Neural crest cell (in vitro differentiated cells): ENCODE measurements at places on chromosomes 5 and 9.
A peak's percentile ranks its signal among the peaks of the same experiment; 100 is the strongest.

DNA sequence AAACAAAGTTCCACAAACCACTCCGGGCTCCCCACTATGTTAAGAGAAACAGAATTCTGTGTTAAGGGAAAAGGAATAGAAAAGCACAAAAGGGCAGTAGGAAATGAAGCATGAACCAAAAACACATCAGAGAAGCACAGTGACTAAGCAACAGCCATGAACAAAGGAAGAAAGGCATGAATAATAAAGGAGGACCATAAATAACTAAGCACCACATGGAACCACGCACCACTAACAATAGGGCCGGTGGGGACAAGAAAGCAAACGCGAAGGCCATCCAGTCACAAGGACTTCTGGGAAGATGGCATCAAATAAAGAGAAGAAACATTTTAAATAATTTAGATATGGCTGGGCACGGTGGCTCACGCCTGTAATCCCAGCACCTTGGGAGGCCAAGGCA lies 18.0 kb downstream of the PRUNE2 start:
- no peak for DNase-seq

DNA sequence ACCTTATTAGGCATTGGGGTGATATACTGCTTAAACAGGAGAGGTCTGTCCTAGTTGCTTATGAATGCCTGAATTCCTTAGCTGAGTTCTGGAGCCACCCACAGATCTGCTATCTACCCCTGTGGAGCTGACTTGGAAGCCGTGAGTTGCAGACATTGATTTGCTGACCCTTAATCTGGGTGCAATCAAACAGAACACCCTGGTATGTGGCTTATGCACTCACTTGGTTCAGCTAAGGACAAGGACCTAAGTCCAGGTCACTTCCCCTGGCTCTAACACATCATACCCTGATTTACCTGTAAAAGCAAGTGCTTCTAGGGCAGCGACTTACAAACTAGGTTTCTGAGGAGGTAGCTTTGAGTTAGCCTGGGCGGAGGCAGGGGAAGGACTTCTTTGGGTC lies 41.6 kb upstream of the TLR4 start:
- DNase-seq: no peak

GRCh38 chr5:179260324-179261070 lies 84.8 kb downstream of the ADAMTS2 start:
- no peak for DNase-seq

DNA sequence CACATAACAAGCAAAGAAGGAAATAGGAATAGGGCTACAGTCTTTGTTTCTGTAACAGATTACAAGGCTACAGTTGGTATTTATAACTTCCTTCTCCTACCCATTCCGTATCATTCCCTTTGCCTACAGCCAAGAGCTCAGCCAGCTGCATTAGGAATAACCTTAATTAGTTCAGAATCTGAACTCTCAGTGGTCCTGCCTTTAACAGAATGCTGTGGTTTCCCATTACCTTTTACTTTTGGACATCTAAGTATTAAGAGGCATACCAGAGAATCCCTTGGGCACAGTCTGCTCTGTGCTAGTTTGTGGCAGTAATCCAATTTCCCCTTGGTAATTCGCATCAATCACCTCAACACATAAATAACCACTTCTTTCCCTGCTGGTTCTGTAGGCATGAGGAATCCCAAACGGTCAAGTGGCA lies 44.2 kb downstream of the PKD2L2 start:
- no peak for DNase-seq

GRCh38 chr5:104512063-104512825 lies 949.7 kb upstream of the NUDT12 start:
- no peak for DNase-seq

- no peak for DNase-seq
Measured at GRCh38 chr9:7315116-7315515, 484.5 kb downstream of the DMAC1 start.

GRCh38 chr9:74333384-74334032 lies 163.6 kb upstream of the RORB start:
- DNase-seq: no peak

- DNase-seq: no peak
Measured at GRCh38 chr5:32299059-32299677, 13.6 kb downstream of the MTMR12 start.

GRCh38 chr5:178110-178509 lies 13.2 kb upstream of the LRRC14B start:
- no peak for DNase-seq

GRCh38 chr5:136309932-136310598 lies 55.3 kb downstream of the TRPC7 start:
- DNase-seq: no peak

DNA sequence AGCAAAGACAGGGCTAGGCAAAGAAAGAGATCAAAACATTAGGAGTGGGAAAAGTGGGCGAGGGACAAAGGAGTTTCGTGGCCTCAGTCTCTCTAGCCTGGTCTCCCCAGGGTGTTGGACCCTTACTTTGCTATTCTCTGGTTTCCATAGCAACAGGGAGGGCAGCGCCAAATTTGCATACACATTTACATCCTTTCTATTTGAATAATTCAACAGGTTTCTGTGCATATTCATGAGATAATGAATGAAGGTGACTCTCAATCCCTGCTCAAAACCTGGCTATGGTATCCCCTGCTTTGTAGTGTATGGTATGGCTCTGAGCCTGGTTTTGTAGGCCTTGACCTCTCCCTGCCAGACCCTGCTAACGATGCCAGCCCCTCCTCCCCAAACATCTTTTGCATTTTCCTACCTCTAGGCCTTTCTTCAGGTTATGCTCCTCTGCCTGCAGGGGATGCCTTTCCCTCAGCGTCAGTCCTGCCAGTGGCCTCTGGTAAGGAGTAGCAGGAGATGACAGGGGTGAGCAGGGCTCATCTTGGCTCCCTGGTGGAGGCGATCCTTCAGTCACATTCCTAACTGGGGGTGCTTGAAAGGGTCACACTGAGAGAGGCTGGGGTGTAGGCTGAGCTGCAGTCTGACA lies 9.8 kb downstream of the RPP25L start:
- DNase-seq: no peak

- DNase-seq: no peak
Measured at GRCh38 chr5:40754381-40755092, 1.2 kb downstream of the TTC33 start.

GRCh38 chr9:71048280-71048679 lies 73.1 kb downstream of the TRPM3 start:
- DNase-seq: no peak

GRCh38 chr5:88159591-88159990 lies 109.1 kb downstream of the TMEM161B start:
- DNase-seq: no peak

DNA sequence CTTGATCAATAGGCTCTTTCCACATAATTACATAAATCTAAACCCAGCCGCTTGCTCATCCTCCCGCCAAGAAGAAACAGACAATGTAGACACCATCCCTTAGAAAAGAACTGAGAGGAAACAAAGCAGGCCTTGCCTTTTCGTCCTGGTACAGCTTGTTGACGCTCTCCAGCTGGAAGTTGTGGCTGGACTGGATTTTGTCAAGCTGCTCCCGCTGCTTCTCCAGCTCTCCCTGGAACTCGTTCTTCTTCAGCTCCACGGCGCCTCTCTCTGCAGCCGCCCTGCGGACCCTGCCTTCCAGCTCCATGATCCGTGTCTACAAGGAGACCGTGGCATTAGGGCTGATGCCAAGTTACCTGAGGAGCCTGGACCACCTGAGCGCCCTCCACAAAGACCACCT lies 22.1 kb downstream of the GOLM1 start:
- DNase-seq: no peak

DNA sequence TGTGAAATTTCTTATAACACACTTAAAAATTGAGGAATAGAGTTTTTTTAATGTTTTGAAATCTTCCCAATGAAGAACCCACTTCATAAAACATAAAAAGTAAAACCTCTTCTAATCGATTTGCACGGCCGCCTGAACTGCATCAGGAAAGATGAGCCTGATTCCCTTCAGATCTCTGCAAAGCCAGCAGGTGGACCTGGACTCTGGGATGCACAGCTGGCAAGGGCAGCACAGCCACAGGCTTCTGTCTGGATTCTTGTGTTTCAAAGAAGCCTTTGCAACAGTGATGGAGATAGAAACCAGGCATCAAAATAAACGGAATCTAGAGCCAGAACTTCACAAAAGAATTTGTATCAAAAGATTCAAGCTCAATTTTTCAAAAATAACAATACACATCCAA lies 36.0 kb upstream of the SPATA31C2 start:
- DNase-seq: no peak

DNA sequence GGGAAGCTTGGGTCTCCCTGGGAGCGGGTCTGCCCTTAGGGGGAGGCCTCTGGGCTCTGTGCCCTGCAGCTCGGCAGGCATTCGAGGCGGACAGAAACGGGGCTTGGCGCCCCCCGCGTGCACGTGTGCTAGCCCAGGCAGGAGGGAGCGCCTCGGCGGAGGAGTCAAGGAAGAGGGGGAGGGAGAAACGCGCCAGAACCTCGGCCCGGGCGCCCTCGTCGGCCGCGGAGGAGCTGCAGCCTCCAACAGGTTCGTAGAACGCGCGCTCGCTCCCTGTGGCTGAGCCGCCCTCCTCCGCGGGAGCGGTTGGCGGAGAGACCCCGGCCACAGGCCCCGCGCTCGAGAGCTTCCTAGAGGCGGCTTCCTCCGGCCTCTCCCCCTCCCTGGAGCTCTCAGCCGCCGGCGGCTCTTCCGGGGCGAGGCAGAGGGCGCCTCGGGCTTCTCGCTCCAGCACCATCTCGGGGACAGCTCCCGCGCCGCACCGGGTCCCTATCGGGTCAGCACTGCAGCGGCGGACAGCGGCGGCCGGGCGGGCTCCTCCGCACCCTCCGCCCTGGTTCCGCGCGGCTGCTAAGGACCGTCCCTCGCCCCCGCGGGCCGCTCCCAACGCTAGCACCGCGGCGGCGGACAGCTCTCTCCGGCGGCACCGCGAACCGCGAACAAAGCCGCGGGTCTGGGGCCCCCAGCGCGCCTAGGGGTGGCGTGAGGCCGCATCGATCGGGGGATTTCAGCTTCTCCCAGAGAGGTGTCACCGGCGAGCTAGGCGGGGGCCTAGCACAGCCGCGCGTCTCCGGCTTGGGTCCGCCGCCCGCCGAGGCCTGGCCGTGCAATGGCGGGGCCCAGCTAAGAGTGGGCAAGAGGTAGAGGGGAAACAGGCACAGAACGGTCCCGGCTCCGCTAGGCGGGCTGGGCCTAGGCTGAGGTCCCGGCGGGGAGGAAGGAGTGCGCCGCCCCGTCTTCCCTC lies 74.6 kb upstream of the CPLX2 start:
- peak; percentile 89 for DNase-seq

DNA sequence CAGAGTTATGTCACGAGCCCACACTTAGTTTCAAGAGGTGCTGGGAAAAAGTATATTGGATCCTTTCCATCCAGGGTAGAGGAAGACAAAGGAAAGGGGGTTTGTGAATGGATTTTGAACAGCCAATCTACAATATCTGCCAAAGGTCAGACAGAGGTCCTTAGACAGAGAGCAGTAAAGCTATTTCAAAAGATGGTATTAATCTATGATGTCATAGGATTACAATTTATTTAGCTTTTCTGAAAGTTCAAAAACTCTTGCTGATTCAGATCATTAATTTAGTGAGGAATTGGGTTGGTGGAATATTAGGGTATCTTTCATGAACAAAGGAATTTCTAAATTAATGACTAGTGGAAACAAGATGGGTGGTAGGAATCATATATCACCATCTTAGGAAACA lies 126.9 kb downstream of the NTRK2 start:
- no peak for DNase-seq

DNA sequence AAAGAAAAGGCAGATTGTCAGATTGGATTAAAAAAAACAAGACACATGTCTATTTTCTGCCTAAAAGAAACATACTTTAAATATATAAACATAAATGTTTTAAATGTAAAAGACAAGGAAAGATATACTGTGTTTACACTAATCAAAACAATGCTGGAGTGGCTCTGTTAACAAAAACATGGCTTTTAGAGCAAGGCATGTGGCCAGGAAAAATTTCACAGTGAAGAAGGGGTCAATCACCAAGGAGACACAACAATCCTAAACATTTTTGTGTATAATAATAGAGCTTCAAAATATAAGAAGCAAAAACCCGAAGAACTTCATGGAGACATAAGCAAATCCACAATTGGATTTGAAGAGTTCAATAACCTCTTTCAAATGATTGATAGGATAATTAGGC lies 18.5 kb upstream of the GADD45G start:
- DNase-seq: no peak

- DNase-seq: no peak
Measured at GRCh38 chr5:159971514-159971913, 37.4 kb upstream of the TTC1 start.

- DNase-seq: no peak
Measured at GRCh38 chr5:61949054-61949678, 356.8 kb upstream of the KIF2A start.

DNA sequence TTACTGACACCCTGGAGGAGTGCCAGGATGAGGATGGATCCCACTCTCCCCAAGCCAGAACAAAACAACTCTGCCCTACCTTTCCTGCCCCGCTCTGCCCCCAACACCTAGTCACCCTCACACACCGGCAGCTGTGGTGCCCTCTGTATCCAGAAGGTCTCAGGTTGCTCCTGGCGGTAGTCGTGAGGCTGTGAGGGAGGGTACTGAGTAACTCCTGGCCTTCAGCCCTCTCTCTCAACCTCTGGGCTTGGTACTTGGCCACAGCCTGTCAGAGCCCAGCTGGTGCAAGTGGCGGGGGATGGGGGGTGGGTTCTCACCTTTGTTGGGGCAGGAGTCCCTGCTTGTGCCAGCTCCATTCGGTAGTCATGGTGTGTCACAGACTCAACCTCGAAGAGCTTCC lies 1.9 kb downstream of the SPAG8 start:
- no peak for DNase-seq

- DNase-seq: no peak
Measured at GRCh38 chr5:172085738-172086137, 79.3 kb upstream of the FBXW11 start.

GRCh38 chr9:115164511-115164974 lies 46.6 kb upstream of the TNC start:
- no peak for DNase-seq

DNA sequence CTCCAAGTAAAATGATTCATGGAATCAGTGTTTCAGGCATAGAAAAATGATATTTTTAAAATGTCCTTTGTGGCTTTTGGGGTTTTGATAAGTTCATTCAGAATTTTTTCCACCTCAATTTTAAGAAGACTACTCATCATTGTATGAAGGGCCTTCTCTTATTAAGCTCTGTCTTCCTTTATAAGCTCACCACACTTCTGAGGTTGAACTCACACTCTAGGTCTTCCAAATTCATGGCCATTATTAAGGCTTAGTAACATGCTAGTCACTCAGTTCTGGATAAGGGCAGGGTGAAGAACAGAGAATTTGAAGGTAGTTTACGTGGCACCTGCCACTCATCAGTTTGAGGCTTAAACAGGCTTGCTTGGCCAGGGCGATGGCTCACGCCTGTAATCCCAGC lies 4.2 kb downstream of the MELK start:
- DNase-seq: no peak

DNA sequence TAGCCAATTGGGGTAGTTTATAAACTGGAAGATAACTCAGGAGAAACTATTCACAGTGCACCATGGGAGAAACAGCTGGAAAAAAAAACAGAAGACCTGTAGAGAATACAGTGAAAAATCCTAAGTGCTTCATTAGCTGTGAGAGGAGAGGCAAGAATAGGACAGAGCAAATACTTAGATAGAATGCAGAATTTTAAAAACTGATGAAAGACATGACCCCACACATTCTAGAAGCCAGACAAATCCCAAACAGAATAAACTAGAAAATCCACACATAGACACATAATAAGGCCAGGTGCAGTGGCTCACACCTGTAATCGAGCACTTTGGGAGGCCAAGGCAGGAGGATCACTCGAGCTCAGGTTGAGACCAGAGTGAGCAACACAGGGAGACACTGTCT lies 7.5 kb upstream of the FAM151B start:
- DNase-seq: no peak
